ENCODE measurements at places on chromosomes 12 and 14.

GRCh38 chr14:94659901-94660300, 47.7 kb downstream of the SERPINA3 start:
- peak; percentile 4 for DNase-seq

- no peak for DNase-seq
These were observed 5.5 kb downstream of the KRT5 start for GRCh38 chr12:52514471-52515318.

GRCh38 chr14:54258382-54258781, 138.4 kb upstream of the CDKN3 start:
- DNase-seq, result no peak

GRCh38 chr12:50508970-50509663, 4.3 kb downstream of the DIP2B start:
- DNase-seq, result no peak

GRCh38 chr12:95218150-95219133, 835 bp downstream of the VEZT start:
- DNase-seq, result peak; percentile 69

DNA sequence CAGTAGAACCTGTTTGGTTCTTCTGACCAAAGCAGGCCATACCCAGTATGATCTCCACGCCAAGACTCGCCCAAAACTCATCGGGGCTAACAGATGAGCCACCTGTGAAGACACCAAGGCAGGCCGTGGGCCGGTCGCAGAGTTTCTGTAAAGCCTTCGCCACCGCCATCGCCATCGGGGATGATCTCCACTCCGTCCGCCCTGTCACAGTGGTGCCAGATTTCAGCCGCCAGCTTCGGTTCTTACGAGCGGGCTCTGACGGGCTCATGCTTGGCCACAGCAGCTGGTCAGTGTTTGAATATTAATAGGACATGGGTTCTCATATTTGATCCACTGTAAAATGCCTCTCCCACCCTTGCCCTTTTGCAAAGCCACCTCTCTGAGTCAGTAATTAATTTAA, 113.2 kb upstream of the TMEM132D start:
- DNase-seq, result no peak

GRCh38 chr12:18998343-18999261, 130.9 kb upstream of the PLEKHA5 start:
- DNase-seq, result peak; percentile 87

DNA sequence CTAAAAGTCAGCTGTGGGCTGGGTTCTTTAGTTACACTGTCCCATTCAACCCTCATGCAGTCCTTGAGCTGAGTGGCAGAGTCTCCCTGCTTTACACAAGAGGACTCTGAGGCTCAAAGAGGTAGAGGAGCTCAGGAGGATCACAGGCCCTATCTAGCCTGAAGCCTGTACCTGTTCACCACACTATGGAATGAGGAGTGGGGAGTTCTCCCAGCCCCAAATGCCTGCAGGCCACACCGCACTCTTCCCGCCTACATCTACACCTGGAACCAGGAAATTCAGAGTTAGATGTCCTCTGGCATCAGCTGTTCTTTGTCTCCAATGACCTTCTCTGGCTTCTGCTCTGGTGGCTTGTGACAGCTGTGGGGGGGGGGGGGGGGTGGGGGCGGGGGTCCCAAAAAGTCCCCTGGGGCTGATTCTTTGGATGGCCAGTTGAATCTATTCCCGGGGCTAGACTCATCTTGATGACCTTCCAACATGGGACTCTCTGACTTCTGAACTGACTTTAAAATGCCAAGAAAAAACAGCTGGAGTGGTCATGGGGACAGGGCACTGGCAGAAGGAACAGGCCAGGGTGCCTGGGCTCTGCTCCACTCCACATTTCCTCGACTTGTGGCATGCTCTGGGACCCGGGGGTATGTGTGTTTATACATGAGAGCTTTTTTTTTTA, 30.6 kb downstream of the RIN3 start:
- no peak for DNase-seq

- DNase-seq, result no peak
These were observed 305.6 kb downstream of the RPS29 start for GRCh38 chr14:49280566-49280965.

- no peak for DNase-seq
These were observed 10.3 kb downstream of the RBM23 start for GRCh38 chr14:22908601-22909000.

DNA sequence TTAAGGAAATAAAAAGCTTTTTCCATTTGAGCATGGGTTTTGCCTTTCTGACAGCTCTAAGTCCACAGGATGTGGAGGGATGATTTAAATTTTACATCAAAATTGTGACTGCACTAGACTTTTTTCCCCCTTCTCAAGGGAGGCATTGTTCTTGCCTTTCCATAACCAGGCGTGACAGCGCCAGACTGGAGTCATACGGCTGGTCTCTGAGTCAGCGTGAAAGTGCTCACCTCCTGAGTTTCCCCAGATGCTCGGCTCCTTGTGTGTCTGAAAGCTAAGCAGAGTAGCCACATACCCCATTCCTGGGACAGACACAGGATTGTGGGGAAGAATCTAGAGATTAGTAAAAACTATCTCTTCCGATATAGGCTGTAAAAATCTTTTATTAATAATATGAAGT, 43.1 kb downstream of the SOX5 start:
- peak; percentile 73 for DNase-seq

- DNase-seq, result no peak
These were observed 42.4 kb downstream of the RPH3A start for GRCh38 chr12:112833939-112834338.

GRCh38 chr14:50835280-50835679, 4.3 kb upstream of the NIN start:
- DNase-seq, result peak; percentile 60

DNA sequence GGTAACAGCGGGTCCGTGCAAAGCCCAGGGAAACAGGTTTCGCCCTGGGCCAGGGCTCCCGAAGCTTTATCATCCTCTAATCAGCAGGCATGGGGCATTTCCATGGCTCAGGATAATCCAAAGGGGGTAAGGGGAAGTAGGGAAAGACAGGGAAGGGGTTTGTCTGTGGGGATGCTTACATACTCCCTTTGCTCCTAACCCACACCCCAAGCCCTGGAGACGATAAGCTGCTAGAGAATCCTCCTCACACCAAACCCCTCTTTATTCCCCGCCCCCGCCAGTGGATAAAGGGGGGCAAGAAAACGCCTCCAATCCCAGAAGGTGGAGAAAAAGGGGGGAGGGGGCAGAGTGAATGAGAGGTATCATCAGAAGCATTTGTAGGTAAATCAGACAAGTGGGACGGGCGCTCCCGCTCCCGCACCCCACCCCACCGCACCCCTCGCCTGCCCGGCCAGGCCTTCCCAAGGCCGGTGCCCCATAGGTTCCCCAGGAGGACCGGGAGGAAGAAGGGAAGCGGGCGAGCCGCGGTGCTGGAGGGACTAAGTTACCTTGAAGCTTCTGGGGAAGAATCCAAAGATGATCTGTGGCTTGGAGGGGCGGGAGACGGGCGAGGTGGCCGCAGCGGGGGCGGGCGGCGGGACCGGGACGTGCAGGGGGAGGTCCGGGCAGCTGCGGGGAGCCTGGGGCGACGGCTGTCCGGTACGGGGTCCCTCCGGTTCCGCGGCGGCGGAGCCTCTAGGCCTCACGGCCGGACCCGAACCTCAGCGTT, 762 bp downstream of the PPP2R5E start:
- DNase-seq, result peak; percentile 13

DNA sequence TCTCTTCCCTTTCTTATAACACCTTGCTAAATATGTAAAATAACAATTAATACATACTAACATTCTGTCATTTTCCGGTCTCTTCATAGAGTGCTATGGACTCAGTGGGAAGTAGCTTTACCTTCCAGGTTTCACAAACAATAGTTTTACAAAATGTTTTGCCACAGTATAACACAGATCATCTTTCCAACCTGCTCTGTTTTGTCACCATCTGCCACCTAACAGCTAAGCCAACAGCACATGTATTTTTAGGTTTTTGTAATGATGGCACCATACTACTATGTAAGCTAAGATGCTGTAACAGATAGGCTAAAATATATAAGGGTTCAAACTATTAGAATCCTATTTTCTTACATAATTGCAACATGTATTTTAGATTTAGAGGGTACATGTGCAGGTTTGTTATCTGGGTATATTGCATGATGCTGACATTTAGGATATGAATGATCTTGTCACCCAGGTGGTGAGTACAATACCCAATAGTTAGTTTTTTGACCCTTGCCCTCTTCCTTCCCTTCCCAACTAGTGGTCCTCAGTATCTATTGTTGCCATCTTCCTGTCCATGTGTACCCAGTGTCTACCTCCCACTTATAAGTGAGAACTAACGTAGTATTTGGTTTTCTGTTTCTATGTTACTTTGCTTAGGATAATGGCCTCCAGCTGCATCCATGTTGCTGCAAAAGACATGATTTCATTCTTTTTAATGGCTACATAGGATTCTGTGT, 8.7 kb downstream of the RHOJ start:
- DNase-seq, result no peak

DNA sequence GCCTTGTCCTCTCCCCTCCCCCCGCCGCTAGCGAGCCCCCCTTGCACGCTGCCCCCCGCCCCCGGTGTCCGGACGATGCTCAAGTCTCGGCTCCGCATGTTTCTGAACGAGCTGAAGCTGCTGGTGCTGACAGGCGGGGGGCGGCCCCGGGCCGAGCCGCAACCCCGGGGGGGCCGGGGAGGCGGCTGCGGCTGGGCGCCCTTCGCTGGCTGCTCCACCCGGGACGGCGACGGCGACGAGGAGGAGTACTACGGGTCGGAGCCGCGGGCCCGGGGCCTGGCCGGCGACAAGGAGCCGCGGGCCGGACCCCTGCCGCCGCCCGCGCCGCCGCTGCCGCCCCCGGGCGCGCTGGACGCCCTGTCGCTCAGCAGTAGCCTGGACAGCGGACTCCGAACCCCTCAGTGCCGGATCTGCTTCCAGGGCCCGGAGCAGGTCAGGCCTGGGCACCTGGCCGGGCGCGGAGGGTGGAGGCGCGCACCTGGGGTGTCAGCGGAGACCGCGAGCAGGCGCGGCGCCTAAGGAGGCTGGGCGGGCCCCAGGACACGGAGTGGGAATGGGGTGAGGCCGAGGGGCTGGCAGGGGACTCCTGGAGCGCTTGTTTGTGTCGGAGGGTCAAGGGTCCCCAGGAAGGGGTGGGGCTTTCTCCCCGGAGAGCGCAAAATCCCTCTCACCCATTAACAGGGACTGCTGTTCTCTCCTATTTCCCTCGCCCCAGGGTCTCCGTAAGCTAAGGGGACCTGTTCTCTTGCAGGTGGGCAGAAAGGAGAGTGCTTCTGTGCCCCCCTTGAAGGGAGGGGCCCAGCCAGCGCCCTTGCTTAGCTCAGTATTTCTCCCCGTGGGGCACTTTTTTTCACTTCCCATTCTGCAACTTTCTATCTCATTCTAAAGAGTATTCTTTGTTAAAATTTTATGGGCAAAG, 810 bp downstream of the MARCHF9 start:
- DNase-seq, result no peak

DNA sequence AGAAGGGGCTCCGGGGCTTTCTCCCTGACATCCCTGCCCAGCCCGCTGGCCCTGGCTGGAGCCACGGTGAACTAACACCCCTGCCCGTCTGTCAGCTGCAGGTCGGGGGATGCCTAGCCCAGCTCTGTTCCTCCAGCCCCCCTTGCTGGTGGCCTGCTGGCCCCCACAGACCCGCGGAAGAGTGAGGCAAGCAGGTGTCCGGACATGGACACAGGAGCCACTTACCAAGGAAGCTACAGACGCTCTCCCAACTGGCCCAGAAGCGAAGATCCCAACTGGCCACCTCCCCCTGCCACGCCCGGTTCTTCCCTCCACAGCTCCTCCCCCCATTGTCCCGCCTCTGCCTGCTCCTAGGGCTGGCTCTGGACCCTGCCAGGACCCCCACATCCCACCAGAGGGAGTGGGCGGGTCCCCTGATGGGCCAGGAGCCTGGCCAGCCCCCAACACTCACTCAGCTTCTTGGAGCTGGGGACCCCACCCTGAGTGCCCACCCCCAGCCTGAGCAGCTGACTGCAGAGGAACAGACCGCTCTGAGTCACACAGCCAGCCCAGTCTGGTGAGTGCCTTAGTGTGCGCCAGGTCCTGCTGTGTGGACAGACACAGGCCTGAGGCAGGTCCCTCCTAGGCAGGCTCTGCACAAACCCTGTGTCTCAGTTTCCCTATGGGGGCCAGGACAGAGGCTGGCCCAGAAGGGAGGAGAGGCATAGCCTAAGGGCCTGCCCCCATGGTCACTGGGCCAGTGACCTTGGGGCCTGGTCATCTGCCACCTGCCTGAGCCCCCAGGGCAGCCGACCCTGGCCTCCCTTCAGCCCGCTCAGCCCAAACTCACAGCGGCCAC, 7.7 kb downstream of the AHNAK2 start:
- peak; percentile 88 for DNase-seq

GRCh38 chr12:52032446-52032803, 18.8 kb upstream of the NR4A1 start:
- peak; percentile 67 for DNase-seq

- DNase-seq, result no peak
These were observed 68.2 kb downstream of the DAD1 start for GRCh38 chr14:22520796-22521195.

DNA sequence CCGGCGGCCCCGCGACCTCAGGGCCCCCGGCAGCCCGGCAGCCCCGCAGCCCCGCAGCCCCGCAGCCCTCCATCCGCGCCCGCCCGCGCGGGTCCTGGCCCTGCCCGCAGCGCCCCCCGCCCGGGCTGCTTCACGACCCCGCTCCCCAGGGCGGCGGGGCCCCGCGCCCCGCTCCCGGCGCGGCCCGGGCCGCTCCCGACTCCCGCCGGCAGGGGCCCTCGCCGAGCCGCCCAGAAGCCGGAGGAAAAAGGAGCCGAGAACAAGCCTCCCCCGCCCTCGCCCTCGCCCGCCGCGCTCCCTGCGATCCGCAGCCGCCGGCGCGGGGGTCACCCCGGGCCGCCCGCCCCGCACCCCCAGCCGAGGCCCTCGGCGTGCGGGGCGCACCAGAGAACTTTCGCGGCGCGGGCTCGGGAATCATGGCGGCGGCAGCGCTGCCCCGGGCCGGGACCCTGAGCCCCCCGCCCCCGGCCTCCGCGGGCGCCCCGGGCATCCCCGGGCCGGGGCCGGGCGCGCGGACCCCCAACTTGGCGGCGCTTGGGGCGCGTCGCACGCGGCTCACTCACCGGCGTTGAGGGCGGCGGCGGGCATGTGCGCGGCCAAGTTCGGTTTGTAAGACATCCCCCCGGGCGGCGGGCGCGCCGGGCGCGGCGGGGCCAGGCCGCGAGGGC, 521 bp downstream of the CDK2AP1 start:
- DNase-seq, result peak; percentile 69

DNA sequence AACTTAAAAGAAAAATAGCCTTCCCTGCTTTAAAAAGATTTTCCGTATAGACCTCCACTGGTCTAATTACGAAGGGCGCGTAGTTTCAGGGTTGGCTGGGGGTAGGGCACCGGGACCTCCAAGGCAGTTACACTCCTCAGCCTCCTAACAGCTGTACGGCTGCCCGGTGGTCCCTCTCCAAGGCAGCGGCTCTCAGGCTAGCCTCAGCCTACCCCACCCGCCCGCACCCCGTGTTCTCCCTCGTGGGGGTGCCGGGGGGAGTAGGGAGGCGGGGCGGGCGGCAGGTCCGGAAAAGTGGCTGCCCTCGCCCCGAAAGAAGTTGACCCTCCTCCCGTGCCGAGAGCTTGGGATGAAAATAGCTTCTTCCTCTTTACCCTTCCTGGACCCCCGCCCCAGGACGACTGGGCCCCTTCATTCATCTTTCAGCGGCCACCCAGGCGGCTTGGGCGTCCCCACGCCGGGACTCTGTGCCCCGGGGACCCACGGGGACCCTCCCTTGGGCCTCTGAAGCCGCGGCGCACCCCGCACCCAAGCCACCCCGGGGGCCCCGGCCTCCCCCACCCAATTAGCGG, 991 bp upstream of the RCOR1 start:
- peak; percentile 45 for DNase-seq

GRCh38 chr12:117298648-117299225, 62.7 kb downstream of the NOS1 start:
- no peak for DNase-seq

All from fibroblast of skin of right biceps (primary cell).